ENCODE measurements at places on chromosomes 12 and 14. TPM values are rescaled to one million over a fixed set of nuclear protein-coding genes. Genes with fewer than 3 reads are reported as not detected.

Gene ADSS1
- 5.3 TPM for total RNA-seq

- DNase-seq: no peak
Measured at GRCh38 chr12:113216027-113216426, 5.2 kb upstream of the TPCN1 start.

- peak; percentile 90 for DNase-seq
Measured at GRCh38 chr12:6953442-6954315, 2.5 kb downstream of the PTPN6 start.

DNA sequence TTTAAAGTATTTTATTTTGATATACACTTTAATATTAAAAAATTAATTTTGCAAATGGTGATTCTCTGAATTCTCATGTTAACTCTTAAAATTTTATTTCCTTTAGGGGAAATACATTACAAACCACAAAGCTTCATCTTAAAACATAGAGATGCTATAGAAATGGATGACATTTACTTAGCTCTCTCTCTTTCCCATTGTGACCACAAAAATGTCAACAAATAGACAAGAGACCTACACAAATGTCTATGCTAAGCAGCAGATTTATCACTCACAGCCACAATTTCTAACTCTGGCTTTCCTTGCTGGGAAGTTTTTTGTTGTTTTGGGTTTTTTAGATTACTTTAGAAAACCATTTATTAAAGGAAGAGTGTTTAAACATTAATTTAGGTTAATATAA is 19.9 kb upstream of the PHC1 start:
- DNase-seq: no peak

Gene TAS2R9
- not detected for total RNA-seq

- no peak for DNase-seq
Measured at GRCh38 chr14:58666737-58667136, 29.0 kb downstream of the DACT1 start.

Gene DIO2
- 7.5 TPM for total RNA-seq

Gene CLEC7A
- 75.7 TPM for total RNA-seq

DNA sequence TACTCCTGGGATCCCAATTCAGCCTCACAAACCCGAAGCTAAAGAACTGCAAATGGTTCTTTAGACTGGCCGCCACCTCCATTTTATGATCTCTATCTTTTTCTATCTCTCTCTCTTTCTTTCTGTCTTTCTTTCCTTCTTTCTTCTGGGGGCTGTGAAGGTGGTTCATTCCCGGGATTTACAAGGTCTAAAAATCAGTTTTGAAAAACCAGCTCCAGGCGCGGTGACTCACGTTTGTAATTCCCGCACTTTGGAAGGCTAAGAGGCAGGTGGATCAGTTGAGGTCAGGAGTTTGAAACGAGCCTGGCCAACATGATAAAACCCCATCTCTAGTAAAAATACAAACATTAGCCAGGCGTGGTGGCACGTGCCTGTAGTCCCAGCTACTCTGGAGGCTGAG is 67.2 kb upstream of the VASH1 start:
- DNase-seq: no peak
